ENCODE measurements at places on chromosomes 11 and 22.
A peak's percentile ranks its signal among the peaks of the same experiment; 100 is the strongest.

DNA sequence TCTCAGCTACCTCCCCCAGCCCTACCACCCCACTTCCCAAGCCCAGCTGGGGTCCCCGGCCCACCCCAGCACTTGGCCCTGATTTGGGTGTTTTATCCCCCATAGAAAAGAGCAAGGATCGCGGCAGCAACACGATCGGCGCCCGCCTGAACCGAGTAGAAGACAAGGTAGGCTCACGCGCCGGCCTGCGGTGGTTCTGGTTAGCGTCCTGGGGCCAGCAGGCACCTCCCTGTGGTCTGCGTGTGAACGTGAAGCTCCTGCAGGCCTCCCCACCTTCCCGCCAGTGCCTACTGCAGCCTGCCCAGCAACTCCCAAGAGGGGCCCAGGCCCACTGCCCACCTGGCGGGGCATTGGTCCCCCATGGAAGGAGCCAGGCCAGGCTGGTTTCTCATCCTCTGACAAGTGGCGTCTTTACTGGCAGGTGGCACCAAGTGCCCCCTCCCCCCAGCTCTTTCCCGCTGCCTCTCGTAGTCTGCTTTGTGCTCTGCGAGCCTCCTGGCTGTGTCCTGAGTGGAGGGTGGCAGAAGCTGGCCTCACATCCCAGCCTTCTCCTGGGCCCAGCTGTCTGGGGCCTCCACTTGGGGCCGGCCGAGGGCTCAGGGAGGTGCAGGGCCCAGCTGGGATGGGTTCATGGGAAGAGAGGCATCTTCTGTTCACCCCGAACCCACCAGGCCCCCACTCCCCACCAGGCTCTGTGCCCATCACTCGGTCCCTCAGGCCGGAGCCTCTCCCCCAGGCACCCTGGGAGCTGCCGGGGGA is 78.3 kb upstream of the KCNQ1OT1 start:
- DNase-seq, result no peak

DNA sequence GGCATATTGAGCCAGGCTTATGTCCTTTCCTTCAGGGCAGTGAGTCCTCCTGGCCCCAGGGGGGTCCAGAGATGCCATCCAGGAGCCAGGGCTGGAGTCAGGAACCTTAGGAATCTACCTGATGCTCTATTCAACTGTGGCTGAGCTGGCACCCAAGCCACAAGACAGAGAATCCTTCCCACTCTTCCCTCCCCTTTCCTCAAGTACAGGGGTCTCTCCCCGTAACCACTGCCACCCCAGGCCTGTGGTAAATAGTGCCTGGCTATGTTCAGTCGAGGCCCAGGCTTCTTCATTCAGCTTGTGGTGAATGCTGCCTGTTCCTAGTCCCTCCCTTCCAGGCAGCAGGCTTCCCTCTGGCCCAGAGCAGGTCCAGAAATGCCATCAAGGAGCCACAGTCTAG is 45.5 kb upstream of the THY1 start:
- no peak for DNase-seq

- no peak for DNase-seq
Observed at GRCh38 chr22:42901790-42902508, 44.9 kb upstream of the ARFGAP3 start.

GRCh38 chr11:133414506-133414905 is 117.8 kb downstream of the OPCML start:
- no peak for DNase-seq

GRCh38 chr11:22510010-22510409 is 115.6 kb downstream of the FANCF start:
- no peak for DNase-seq

DNA sequence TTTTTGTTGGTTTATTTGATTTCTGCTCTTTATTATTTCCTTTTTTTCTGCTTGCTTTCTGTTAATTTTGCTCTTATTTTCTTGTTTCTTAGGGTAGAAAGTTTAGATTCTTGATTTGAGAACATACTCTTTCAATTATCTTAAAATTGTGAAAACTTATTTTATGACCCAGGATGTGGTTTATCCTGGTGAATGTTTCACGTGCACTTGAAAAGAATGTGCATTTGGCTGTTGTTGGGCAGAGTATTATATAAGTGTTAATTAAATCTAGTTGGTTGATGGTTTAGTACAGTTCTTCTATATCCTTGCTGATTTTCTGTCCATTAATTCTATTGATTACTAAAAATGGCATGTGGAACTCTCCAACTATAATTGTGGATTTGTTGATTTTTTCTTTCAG is 66.9 kb upstream of the NARS2 start:
- no peak for DNase-seq

DNA sequence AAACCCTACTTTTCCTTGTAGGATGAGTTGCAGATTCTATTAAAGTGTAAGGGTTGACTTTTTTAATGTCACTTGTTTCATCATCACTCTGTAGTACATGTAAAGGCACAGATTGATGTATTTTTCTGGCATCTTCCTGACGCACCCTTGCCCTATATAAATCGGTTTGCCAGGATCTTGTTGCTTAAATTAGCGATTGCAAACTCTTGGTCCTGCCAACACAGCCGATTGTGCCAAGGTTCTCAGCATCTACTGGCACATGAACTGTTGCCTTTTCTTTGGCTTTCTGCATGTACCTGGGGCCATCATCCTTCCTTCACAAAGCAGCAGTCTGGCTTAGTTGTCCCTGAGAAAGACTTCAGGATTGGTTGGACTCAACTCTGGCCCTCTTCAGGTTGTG is 7.5 kb upstream of the LIN7C start:
- DNase-seq, result no peak

DNA sequence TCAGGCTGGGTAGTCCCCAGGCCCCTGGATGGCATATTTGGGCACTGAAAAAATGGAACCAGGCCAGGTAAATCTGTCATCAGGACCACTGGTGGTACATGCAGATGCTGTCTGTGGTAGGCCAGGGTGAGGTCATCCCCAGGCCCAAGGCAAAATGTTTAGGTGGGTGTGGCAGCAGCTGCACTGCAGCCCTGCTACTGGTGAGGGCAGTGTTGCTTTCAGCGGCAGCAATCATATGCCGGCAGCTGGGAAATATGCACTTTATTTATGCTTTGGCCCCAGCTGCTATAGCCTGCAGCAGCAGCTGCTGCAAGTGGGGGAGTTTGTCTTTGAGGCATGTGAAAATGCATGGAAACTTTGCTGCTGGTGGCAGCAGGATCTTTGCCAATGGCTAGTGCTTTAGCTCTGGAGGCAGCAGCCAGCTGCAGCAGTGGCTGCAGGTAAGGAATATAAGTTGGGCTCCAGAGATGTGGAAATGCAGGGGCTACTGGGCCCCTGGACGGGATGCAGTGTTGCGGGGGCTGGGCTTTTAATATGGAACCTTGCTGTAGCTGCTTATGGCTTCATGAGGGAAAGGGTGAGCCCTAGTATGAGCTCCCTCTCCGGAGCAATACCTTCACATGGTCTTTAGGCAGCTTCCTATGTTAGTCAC is 365.7 kb upstream of the CADM1 start:
- DNase-seq, result no peak

GRCh38 chr11:1540074-1540473 is 32.0 kb downstream of the DUSP8 start:
- no peak for DNase-seq

- DNase-seq, result peak; percentile 80
Observed at GRCh38 chr22:38162881-38163843, 18.5 kb downstream of the PLA2G6 start.

- no peak for DNase-seq
Observed at GRCh38 chr11:11782532-11783110, 59.2 kb upstream of the USP47 start.

- DNase-seq, result no peak
Observed at GRCh38 chr11:122074022-122074421, 42.0 kb downstream of the BLID start.

DNA sequence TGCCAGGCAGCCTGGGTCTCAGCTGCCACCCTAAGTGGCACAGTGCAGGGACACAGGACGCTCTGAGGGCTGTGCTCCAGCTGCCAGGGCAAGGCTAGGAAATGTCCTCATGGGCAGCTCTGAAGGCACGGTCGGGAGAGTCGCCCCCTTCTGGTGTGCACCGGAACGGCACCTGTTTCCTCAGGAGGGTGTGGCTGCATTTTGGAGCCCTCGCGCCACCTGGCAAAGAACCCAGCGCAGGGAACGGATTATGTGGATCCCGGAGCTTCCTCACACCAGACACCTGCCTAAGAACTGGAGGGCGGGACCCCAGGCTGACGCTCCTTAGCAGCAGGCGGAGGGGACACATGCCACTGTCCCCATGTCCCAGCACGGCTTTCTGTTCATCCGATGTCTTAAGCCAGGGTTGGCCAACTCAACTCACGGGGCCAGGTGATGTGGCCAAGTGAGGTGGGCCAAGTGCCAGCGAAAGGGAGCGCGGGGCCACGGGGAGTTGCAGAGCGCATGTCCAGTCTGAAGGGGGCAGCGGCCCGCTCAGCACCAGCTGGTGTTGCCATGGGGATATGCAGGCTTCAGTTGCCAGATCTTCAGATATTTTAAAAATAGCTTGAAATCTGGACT is 5.1 kb upstream of the SLC22A8 start:
- DNase-seq, result peak; percentile 39
